ENCODE measurements at places on chromosomes 2 and 18. TPM values are rescaled to one million over a fixed set of nuclear protein-coding genes. Genes with fewer than 3 reads are reported as not detected.

POTEC gene
- total RNA-seq, result not detected

TMEM17 gene
- total RNA-seq, result 0.21 TPM

UPP2 gene
- total RNA-seq, result not detected

CRYGD gene
- not detected for total RNA-seq

CHRNG gene
- total RNA-seq, result not detected

DNER gene
- total RNA-seq, result 0.21 TPM

IKZF2 gene
- total RNA-seq, result 12.6 TPM

UGT1A8 gene
- not detected for total RNA-seq

DCC gene
- total RNA-seq, result under 0.01 TPM

LIPG gene
- not detected for total RNA-seq

ASB18 gene
- not detected for total RNA-seq

CD8B2 gene
- total RNA-seq, result 0.73 TPM

ATP6V1C2 gene
- not detected for total RNA-seq

ASTL gene
- total RNA-seq, result 6.5 TPM

PKDCC gene
- total RNA-seq, result not detected

ABCB11 gene
- total RNA-seq, result 0.42 TPM

SDC1 gene
- not detected for total RNA-seq

OTX1 gene
- not detected for total RNA-seq

MLPH gene
- not detected for total RNA-seq

UGT1A1 gene
- not detected for total RNA-seq

CD226 gene
- total RNA-seq, result 64.1 TPM

GULP1 gene
- under 0.01 TPM for total RNA-seq

POTEE gene
- total RNA-seq, result not detected

EIF2AK2 gene
- total RNA-seq, result 40.8 TPM

ELOA2 gene
- under 0.01 TPM for total RNA-seq

GDF7 gene
- 0.31 TPM for total RNA-seq

KIF1A gene
- total RNA-seq, result not detected

GKN2 gene
- not detected for total RNA-seq

ITPRID2 gene
- 96.4 TPM for total RNA-seq

DYNAP gene
- total RNA-seq, result not detected

C1QL2 gene
- total RNA-seq, result not detected

FTCDNL1 gene
- total RNA-seq, result 1.7 TPM

EVX2 gene
- not detected for total RNA-seq

CFAP53 gene
- not detected for total RNA-seq

XDH gene
- not detected for total RNA-seq

OTOS gene
- not detected for total RNA-seq

SNRNP27 gene
- total RNA-seq, result 66.4 TPM

SPP2 gene
- not detected for total RNA-seq

SERPINB13 gene
- total RNA-seq, result not detected

CHST10 gene
- total RNA-seq, result 6.0 TPM

PLCD4 gene
- total RNA-seq, result 0.21 TPM

NTSR2 gene
- total RNA-seq, result not detected

IFT172 gene
- total RNA-seq, result 5.9 TPM

KRTCAP3 gene
- 0.52 TPM for total RNA-seq

DSG1 gene
- total RNA-seq, result not detected

SERPINB10 gene
- total RNA-seq, result 5.7 TPM

IGFBP2 gene
- 0.52 TPM for total RNA-seq

SERPINB7 gene
- total RNA-seq, result not detected

IER3IP1 gene
- 6.4 TPM for total RNA-seq

PSMD1 gene
- 40.3 TPM for total RNA-seq

AKAIN1 gene
- not detected for total RNA-seq

RESP18 gene
- not detected for total RNA-seq

CPLX4 gene
- 0.10 TPM for total RNA-seq

CBLN2 gene
- total RNA-seq, result 0.10 TPM

ST8SIA5 gene
- under 0.01 TPM for total RNA-seq

TUBB6 gene
- total RNA-seq, result 36.7 TPM

MIB1 gene
- 24.3 TPM for total RNA-seq

MEP1B gene
- total RNA-seq, result not detected

All from mononuclear cell (primary cell).